ENCODE measurements at places on chromosomes 4 and X.

GRCh38 chrX:115592997-115593734 is 32.2 kb downstream of the PLS3 start:
- no peak for DNase-seq

DNA sequence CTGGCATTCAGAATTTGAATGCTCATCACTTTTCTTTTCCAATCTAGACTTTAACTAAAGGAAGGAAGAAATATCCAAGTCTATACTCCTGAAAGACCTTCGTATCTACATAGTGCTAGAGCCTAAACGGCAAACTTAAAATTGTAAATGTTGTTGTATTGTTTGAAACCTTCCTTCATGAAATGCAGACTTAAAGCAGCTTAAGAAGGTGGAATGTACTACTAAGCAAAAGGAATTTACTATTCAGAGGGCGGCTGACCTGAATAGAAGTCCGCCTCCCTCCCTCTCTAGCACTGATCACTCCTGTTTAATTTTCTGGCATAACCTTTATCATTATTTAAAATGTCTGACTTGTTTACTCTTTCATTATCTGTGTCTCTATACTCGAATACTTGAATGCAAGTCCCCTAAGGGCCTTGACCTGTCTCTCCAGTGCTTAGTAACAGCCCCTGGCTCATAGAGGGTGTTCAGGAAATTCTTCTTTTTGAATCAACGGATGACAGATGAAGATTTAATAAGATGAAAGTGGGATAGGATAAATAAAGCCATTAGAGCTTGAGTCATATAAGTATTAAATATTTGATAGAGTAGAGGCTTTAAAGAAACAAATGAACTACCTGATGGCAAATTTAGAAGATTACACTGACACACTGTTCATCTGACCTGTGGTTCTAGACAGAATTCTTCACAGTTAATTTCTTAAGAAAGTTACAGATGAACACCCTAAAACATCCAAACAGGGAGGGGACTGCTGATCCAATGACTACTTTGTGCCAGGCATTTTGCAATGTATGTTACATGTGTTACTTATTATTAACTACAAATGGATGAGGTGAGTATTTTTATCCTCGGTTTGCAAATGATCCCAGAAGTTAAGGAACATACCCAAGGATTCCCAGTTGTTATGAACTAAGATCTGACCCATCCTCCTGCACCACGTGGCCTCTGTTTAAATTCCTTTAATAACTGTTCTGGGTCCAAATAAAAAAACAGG is 20.2 kb upstream of the RBPJ start:
- no peak for DNase-seq

- no peak for DNase-seq
Observed at GRCh38 chr4:176261481-176261880, 7.5 kb downstream of the ASB5 start.

DNA sequence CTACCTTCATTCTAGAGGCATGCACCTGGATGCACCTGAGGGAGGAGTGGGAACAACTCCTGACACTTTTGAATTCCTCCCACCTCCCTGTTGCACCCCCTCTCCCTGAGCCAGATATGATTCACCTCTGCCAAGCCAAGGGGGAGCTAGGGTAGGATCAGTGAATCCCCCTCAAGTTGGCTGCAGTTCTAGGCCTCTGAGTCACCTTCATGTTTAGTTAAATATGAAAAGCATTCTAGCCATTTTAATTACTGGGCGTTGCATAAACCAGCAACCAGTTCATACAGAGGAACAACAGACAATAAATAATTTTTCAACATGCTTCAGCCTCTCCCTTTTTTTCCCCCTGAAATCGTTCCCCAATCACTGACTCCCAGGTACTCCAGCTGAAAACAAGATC is 1440.2 kb downstream of the ADGRL3 start:
- no peak for DNase-seq

GRCh38 chrX:17298564-17298963 is 76.4 kb upstream of the NHS start:
- DNase-seq, result no peak

All from stimulated activated CD4-positive, alpha-beta T cell treated with anti-CD3 and anti-CD28 coated beads, Interleukin-15, amount 100 ng/mL, for 1 hour (primary cell).